ENCODE measurements at places on chromosomes 2 and 18.
A peak's percentile ranks its signal among the peaks of the same experiment; 100 is the strongest.

- no peak for DNase-seq
Measured at GRCh38 chr2:168642873-168643272, 159.6 kb upstream of the NOSTRIN start.

DNA sequence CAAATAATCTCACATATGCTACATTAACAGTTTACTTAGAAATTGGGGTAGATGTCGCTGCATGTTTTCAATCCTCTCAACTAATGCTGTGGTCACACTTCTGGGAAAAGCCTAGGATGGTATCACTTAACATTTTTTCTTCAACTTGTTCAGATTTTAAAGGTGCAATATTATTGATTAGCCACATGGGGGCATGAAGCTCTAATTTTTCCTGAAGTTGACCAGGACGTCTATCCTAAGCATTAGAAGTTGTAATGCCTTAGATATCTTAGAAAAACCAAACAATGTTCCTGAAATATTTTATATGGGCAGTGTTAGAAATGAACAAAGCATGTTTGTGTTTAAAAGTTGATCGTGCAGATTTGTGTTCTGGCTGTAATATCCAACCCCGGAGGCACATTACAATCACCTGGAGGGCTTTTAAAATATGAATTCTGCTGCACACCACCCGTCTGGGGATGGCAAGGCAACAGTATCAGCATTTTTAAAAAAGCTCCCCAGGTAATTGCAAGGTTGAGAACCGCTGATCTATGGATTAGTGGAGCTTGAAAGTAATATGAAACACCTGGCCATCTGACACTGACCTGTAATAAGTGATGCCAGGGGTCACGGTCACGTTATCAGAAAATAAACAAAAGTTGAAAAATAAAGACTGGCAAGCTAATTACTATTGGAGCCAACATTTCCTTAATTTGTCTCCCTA, 100.5 kb upstream of the LMAN1 start:
- DNase-seq = no peak

DNA sequence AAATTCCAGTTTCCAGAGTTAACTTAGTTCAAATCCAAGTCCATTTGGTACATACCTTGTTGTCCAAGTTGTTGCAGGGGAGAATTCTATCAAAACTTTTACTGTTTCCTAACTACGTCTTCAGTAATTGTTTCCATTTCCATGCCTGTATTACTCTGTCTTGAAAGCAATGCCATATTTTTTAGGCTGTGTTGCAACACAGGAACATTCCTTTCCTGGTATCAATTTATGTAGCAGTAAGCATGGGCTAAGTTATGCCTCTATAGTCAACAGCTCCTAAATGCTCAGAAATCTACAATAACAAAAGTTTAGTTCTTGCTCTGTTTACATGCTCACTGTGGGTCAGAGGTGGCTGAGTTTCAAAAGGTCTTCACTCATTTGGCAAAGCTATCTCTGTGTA, 1943.8 kb upstream of the PIK3C3 start:
- no peak for DNase-seq

GRCh38 chr2:234714711-234715110, 217.8 kb upstream of the ARL4C start:
- no peak for DNase-seq

GRCh38 chr2:120344214-120344975, 1.5 kb upstream of the INHBB start:
- DNase-seq = peak; percentile 35

- peak; percentile 97 for DNase-seq
Measured at GRCh38 chr2:54803783-54804751, 80.6 kb downstream of the EML6 start.

DNA sequence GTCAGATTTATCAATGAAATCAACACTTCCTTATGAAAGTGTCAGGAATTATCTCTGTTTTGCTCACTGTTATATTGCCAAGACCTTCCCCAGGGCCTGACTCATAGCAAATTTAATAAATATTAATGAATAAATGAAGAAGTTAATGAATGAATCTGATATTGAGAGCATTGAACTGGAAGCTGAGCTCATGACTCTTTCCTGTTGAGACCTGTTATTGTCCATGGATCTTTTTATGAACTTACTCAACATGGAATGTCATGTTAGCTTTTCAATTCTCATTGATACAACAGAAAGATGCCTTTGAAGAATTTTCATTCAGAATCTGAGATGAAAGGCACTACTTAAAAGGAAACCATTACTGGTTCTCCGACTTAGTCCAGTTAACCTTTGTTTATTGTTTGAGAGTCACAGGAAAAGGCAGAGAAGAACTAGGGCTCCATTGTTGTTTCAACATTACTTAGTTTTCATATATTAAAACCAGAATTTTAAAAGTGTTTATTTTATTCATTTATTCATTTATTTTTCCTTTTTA, 90.4 kb upstream of the UNC80 start:
- DNase-seq = no peak

GRCh38 chr18:13398631-13399030, 180.1 kb downstream of the LDLRAD4 start:
- DNase-seq = no peak

GRCh38 chr2:165843351-165843750, 49.3 kb upstream of the GALNT3 start:
- no peak for DNase-seq

DNA sequence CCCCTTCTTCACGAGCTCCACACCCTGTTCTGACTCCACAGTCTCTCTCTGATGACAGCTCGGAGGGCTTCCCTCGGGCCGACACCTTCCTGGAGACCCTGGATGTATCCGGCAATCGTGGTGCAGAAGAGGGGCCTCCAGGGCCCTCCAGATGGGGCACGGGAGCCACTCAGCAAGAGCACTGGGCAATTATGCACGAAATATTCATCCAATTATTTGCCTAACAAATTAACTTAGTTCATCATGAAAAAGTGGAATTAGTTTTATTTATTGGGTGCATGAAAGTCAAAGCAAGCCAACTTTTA, 277.3 kb upstream of the HDAC4 start:
- DNase-seq = no peak

DNA sequence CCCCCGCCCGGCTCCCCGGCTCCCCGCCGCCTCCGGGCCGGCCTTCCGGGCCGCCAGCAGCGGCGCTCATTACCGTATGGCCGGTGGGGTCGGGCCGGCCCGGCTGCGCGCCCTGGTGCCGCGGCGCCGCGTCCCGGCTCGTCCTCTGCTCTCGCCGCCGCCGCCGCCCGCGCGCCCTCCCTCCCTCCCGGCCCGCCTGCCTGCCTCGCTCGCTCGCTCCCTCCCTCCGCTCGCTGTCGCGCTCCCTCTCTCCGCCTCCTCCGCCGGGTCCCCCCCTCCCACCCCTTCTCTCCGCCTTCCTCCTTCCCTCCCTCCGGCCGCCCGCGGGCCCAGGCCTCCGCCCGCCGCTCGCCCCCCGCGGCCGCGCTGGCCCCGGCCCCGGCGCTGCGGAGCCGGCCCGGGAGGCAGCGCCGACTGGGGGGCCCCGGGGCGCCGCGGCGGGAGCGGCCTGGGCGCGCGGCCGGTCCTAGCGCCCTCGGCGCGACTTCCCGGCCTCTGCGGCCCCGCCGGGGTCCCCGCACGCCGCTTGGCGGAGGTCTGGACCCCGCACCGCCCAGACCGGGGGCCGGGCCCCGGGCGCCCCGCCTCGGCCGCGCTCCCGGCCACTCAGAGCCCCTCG, at the start of gene DNMT3A:
Gene DNMT3A (minus strand): TSS at position 173 of the 619 bp plus-strand sequence. CDS start 27,941 bp downstream, outside the sequence.
- DNase-seq = peak; percentile 44

DNA sequence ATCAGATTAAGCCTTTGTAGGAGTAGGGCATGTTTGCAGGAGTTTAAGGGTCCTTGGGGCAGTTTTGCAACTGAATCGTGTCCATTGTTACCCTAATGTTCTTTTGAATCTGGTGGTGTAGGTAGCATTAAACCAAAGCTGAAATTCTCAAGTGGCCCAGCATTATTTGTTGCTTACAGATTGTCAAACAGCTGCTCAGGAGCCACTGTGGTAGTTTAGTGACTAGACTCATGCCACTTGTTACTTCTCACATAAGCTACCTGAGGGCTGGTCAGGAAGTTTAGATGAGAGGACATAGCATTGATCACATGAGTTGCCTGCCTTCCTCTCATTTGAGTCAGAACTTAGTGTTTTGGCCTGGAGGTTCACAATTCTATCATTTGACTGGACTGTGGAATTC, 157.6 kb downstream of the HAUS1 start:
- DNase-seq = no peak

GRCh38 chr2:188786368-188786841, 187.8 kb upstream of the COL3A1 start:
- no peak for DNase-seq

GRCh38 chr2:158928965-158929364, 39.5 kb upstream of the TANC1 start:
- DNase-seq = no peak

GRCh38 chr2:162749994-162750393, 88.6 kb downstream of the KCNH7 start:
- DNase-seq = no peak

GRCh38 chr18:63207835-63208234, 111.7 kb downstream of the BCL2 start:
- peak; percentile 58 for DNase-seq

- DNase-seq = no peak
Measured at GRCh38 chr2:30622452-30622851, 175.4 kb downstream of the LCLAT1 start.

DNA sequence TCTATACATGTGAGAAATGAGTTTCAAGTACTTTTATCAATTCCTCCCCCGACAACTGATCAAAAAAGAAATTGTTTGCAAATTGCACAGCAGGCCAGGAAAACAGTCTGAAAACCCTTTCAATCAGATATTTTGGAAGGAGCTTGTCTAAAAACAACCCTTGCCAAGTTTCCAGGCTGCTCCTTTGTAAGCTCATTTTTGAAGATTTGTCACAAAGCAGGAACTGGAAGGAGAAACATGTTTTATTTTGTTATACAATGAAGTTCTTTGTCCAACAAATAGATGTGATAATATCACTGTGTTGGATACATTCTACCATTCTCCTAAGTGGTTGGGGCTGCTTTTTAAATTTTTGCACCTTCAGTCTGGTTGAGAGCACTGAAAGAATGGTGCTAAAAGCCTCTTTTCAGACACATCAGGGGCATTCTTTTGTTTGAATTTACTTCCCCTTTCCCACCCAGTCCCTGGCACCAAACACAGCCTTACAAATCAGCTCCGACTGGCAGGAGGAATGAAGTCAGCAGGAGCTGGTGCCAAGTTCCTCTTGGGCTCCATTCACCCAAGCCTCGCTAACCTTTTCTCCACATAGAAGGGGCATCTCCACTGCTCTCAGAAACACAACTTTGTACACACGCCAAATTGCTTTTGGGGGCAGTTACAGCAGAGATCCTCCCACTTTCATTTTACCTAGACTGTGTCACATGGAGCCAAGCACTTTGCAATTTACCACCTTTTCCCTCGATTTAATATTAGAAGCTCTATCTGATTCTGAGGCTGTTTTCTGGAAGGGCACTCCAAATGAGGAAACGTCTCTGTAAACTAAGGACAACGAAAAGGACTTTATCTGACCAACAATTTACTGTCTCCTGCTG, 88.0 kb downstream of the C1D start:
- DNase-seq = no peak

- DNase-seq = no peak
Measured at GRCh38 chr18:10141559-10141958, 227.7 kb downstream of the VAPA start.

DNA sequence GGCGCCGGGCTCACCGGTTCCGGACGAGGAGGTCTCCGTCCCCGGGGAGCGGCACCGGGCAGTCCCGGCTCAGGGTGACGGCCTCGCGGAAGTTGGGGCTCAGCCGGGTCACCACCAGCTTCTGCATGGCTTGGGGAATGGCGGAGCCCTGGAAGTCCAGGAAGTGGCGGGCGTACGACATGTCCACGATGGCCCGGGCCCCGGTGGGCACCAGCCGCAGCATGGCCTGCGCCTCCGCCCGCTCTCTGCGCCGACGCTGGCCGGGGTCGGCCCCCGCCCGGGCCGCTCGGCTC, 157 bp downstream of the PTGR3 start:
- no peak for DNase-seq

DNA sequence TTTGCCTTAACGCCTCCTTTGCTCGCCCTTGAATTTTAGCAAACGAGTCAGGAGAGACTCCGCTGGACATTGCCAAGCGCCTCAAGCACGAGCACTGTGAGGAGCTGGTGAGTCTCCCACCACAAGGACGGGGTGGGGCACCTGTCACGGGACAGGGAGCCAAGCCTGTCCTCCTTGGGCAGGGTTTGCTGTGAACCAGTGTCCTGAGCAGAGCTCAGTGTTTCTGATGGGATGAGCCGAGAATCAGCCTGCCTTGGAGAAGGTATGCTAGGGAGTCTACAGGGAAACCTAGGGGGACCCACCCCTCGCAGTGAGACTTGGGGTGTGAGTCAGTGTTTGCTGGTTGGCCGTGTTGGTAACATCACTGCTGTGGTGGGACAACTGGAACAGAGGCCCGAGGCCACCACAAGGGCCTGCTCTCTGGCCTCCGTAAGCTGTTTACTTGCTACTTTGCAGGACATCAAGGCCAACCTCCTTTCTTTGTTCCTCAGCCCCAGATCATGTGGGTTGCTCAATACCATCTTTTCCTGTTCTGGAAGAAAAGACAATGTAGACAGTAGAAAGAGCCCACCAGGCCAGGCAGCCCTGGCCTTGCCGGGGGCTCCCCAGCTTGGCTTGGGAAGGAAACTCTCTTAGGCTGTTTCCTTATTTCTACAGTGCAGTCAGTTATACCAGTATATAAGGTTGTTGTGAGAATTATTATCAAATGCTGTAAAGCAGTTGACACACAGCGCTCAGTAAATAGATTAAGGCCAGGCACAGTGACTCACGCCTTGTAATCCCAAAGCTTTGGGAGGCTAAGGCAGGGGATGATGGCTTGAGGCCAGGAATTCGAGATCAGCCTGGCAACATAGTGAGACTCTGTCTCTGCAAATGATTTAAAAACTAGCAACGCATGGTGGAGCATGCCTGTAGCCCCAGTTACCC, 42.4 kb downstream of the ITGB1BP1 start:
- no peak for DNase-seq

GRCh38 chr2:1614564-1614963, 129.8 kb downstream of the PXDN start:
- no peak for DNase-seq

DNA sequence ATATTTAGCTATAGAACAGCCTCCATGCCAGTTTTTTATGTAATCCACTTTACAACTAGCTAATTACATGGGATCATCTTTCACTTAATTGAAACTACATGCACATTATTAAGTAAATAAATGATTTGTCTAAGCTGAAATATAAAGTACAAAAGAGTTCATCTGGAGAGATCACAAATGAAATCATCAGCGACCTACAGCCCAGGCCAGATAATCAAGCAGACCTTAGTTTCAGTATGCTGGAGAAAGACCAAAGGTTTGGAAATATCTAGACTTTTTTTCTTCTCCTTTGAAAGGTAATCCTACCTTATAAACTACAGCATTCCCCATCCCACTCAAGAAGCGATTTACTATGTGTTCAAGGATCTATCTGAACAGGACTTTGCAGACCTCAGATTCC, 26.5 kb downstream of the FIGN start:
- no peak for DNase-seq

DNA sequence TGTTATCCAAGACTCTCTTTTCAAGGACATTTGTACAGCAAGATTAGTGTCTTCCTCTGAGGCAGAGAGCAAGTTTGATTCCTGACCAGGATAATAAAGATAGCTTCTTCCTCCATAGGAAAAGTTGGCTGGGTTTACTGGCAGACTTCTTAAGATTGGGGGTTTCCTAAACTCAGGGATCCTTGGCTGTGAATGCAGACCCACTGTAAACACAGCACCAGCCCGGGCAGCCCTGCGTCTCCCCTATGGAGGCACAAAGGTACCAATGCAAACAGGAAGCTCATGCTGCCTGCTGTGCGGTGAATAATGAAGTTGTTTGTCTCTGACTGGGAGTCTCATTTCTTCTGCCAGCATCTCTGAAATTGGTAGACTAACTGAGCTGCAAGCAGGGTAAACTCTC, 96.2 kb upstream of the ARHGAP28 start:
- no peak for DNase-seq

GRCh38 chr2:165627470-165627869, 158.0 kb downstream of the CSRNP3 start:
- no peak for DNase-seq
